ENCODE measurements at places on chromosomes 16 and 17.
A peak's percentile ranks its signal among the peaks of the same experiment; 100 is the strongest.

GRCh38 chr16:86059253-86060171, 160.6 kb downstream of the IRF8 start:
- DNase-seq, result no peak

DNA sequence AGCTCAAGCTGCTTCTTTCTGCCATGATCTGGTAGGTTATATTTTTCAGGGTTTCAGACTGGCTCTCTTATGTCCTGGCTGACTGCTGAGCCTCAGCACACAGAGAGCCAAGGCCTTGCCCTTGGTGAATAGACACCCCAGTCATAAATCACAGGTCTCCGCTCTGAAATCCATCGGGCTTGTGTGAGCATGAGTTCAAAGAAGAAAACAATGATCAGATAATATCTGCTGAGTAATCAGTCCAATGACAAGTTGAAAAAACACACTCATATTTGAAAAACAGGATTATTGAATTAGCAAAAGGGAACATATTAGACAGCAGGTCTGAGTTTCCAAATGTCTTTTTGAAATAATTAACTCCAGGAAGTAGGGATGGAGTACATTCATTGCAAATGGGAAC, 51.1 kb upstream of the NDRG4 start:
- DNase-seq, result no peak

DNA sequence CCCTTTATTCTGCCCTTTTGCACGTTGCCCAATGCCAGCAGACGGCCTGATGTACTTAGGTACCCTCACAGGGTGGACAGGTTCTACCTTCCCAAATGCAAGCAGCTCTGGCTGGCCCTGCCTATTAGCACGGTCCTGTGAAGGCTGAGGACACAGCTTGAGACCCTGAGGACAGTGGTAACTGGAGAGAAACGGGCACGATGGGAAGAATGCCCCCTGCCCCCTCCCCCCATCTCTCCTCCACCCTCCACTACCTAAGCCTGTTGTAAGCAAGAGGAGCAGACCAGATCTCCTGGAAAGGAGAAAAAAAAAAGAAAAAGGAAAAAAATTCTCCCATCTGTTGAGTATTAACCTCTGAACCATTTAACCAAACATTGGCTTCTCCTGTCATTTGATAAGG, 34.1 kb downstream of the MEOX1 start:
- no peak for DNase-seq

GRCh38 chr16:68335175-68335574, 24.4 kb downstream of the PRMT7 start:
- DNase-seq, result no peak

DNA sequence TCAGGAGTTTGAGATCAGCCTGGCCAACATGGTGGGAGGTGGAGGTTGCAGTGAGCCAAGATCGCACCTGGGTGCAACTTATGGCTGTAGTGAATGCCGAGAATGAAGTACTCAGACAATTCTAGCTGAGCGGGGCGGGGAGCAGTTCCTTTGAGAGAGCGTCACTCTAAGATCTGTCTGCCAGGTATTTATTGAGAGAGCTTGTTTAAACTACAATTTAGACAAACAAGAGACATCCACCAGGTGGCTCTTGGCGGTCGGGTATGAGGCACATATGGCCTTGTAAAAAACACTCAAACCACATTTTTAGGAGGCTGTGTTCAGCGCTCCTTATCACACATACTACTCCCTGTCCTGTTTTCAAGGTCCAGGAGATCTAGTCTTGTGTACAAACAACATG, 40.6 kb upstream of the CDH1 start:
- no peak for DNase-seq

DNA sequence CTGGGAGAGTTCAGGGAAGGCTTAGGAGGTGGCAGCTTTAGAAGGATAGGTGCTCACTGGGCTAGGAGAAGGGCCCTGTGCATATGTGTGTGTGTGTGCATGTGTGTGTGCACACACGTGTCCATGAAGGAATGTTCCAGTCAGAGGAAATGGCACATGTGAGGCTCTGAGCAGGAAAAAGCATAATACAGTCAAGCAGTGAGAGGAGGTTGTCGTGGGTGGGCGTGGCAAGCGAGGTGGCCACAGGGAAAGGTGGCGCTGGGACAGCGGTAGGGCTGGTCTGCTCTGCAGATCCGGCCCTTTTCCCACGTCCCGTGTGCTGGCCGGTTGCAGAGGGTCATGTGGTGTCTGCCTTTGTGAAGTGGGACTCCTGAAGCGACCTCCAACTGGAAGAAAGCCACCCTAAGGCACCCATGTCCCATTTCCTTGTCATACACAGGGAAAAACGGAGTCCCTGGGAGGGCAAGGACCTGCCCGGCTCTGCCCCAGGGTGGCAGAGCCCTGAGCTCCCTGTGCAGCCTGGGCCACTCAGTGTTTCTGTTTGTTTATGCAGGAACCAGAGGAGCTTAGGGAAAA, 40.1 kb downstream of the NT5M start:
- DNase-seq, result no peak

GRCh38 chr16:30740364-30741251, 7.6 kb upstream of the PHKG2 start:
- DNase-seq, result no peak

GRCh38 chr16:4564661-4565267, 8.6 kb downstream of the C16orf96 start:
- no peak for DNase-seq

DNA sequence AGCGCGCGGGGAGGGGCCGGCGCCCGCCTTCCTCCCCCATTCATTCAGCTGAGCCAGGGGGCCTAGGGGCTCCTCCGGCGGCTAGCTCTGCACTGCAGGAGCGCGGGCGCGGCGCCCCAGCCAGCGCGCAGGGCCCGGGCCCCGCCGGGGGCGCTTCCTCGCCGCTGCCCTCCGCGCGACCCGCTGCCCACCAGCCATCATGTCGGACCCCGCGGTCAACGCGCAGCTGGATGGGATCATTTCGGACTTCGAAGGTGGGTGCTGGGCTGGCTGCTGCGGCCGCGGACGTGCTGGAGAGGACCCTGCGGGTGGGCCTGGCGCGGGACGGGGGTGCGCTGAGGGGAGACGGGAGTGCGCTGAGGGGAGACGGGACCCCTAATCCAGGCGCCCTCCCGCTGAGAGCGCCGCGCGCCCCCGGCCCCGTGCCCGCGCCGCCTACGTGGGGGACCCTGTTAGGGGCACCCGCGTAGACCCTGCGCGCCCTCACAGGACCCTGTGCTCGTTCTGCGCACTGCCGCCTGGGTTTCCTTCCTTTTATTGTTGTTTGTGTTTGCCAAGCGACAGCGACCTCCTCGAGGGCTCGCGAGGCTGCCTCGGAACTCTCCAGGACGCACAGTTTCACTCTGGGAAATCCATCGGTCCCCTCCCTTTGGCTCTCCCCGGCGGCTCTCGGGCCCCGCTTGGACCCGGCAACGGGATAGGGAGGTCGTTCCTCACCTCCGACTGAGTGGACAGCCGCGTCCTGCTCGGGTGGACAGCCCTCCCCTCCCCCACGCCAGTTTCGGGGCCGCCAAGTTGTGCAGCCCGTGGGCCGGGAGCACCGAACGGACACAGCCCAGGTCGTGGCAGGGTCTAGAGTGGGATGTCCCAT, 232.8 kb downstream of the SEC14L1 start:
- DNase-seq, result no peak

DNA sequence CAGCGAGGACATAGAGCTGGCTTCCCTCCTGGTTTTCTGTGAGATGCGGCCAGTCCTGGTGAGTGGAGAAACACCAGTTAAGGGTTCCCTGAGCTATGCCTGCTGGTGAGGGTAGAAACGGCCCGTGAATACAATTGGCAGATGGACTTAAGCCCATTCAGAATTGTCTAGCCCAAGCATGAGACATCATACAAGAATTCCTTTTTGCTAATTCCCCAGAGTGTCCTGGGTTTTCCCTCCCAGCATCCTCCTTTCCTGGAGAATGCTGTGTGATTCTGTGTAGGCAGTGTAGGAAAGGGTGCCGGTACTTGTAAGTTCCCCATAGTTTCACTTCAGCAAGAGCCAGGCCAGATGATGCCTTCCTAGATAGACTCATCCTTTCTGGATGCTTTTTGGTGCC, 65.1 kb downstream of the SDR42E1 start:
- DNase-seq, result no peak

DNA sequence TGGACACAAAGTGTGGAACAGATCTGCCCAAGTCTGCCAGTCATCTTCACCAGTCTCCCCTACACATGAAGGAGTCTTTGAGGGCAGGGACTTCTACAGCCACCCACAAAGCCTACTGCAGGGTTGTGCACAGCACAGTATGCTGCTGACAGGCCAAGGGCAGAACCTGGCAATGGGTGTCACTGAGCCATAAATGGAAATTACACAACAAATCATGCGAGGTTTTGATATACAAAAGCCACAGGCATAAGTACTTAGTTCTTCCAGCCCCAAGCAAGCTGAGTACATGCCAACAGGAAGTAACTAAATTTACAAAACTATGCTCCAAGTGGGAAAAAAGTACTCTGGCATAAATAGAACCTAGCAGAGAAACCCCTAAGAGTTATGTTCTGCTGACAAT, 7.8 kb upstream of the PSMC3IP start:
- DNase-seq, result no peak

DNA sequence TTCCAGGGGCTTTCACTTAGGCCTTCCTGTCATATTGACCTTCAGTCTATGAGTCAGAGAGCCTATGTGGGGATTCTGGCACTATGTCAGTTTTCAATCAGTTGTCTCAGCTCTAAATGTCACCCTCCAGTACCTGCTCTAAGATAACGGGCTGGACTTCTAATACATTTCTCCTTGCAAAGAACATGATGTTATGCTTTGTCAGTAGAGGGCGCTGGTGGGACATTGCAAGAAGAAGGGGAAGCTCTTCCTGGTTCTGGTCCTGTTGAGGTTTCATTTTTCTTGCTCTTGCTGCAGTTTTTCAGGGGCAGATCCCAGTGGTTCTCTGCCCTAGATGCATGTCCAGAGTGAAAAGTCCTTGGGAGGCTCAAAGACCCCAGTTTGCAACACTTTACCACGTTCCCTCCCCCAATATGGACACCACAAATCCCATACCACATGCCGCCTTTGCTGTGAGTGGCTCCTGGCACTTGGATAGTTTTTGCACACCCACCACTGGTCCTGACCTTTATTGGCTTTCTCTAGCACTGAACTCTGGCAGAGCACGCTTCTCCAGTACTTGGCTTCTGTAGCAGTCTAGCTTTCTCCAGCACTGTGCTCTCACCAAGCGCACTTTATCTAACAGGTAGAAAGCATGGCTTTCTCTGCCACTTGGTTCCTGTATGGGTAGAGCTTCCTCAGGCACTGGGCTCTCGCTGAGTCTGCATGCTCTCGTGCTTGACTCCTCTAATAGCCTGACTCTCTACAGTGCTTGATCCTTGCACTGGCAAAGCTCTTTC, 49.0 kb downstream of the BCL7C start:
- DNase-seq, result peak; percentile 87

- no peak for DNase-seq
Measured at GRCh38 chr17:79144133-79144532, 69.5 kb downstream of the ENGASE start.

- no peak for DNase-seq
Measured at GRCh38 chr16:65657556-65657955, 535.7 kb upstream of the CDH11 start.

DNA sequence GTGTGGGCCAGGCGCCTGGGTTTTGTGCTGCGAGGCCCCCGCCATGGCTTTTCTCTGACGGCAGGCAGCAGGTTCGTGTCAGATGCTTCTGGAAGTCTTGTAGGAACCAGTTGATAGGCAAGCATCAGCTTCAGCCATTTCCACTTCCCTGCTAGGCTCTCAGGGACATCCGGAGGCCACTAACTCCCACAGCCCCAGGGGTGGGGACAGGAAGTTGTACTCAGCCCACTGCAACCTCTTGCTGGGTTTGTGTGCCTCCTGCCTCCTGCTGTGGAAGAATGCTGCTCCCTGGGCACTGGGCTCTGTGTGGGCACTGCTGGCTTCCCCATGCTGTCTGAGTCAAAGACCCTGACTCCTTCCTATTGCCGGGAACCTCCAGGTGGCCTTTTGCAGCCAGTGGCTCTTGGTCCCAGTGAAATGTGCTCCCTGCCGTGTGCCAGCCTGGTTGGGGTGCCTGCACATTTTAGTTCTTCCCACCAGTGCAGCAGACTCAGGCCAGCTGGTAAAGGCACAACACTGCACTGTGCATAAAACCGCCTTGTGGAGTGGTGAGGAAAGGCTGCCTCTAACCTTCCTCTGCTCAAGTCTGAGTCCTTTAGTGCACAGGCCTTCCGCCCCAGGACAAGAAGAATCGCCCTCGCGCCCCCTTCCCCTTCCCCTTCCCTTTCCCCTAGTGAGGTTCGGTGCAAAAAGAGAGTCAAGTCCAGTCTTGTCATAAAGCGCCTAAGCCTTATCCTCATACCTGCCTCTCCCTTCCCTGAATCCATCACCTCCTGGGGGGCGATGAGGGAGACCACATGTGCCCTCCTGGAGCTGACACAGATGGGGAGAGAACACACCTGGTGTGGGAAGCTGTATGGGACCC, 16.6 kb downstream of the LDHD start:
- no peak for DNase-seq

DNA sequence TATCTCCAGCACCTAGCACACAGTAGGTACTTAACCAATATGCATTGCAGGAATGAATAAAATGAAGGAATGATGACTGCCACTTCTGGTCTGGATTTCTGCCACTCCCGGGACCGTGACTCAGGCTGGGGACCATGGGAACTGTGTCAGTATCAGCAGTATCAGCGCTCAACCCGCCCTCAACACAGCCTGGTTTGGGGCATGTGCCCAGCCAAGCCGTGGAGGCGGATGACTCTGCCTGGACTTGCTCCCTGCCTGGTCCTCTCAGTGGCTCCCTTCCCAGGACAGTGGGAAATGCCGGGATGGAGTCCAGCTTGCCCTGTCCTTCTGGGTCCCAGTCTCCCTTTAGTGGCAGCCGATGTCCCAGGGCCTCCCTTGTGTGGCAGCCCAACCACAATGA, 55.1 kb downstream of the SRCIN1 start:
- no peak for DNase-seq

DNA sequence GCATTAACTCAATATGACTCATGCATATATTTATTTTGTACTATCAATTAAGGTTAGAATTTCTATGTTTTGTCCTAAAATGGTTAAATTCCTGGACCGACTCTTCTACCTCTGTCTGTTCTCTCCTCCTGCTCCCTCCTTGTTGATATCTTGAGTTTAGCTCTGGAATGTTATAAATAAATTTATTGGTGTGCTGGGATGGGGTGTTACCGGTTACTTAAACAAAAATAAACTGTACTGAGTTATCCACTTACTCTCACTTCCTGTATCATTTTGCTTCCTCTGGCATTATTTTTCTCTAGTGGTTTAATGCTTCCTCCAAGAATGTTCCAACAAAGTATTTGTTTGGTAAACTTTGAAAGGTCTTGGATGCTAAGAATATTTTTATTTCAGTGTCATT, 120.1 kb downstream of the ABCA8 start:
- DNase-seq, result no peak

GRCh38 chr16:19505600-19506303, 16.1 kb downstream of the GDE1 start:
- no peak for DNase-seq
